Glutamatergic neuron (in vitro differentiated cells): ENCODE measurements at places on chromosomes 7 and 10. TPM values are rescaled to one million over a fixed set of nuclear protein-coding genes. Genes with fewer than 3 reads are reported as not detected.

ZNRF2 gene
- total RNA-seq: 16.7 TPM

GNB2 gene
- 275 TPM for total RNA-seq

- no peak for DNase-seq
Measured at GRCh38 chr10:129878835-129879234, 85.2 kb downstream of the EBF3 start.

DNA sequence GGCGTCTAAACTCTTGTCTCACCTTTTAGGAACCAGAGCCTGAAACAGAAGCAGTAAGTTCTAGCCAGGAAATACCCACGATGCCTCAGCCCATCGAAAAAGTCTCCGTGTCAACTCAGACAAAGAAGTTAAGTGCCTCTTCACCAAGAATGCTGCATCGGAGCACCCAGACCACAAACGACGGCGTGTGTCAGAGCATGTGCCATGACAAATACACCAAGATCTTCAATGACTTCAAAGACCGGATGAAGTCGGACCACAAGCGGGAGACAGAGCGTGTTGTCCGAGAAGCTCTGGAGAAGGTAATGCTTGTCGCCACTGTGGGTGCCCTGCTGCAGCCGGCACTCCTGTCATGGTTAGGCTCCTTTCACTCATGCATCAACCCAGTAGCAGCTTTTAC is 113.1 kb downstream of the ZMYND11 start:
- DNase-seq: no peak

GRCh38 chr10:60893231-60893630 is 50.8 kb downstream of the RHOBTB1 start:
- DNase-seq: no peak

PAX4 gene
- not detected for total RNA-seq

DNA sequence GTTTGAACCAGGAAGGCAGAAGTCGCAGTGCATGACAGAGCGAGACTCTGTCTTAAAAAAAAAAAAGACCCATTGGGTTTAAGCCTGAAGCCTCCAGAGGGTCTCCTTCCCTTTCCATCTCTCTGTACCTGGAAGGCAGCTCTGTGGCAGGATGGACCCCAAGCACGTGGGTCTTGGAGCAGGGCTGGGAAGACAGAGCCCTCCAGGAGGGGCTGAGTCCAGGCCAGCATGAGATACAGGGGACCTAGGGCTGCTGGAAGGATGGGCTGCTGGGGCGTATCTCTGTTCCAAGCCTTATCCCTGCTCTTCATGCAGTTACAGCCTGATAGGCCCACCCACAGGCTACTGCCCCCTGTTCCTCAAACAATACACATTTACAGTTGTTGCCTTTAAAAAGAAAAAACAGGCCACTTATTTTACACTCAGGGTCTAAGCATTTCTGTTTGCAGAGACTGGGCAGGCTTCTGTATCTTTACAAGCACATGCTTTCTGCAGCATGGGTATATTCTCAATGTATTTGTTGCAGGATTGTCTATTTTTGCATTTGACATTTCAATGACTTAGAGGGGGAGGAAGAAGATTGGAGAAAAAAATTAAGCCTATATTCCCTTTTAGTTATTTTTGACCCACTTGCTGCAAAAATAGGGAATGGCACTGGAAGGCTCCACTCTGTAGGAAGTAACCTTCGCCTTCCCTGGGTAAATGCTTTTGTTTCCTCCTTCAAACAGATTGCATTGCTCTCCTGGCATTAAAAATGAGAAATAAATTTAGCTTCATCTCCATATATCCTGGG is 60.1 kb downstream of the FAM171A1 start:
- DNase-seq: no peak

CALN1 gene
- total RNA-seq: 3.5 TPM

DNA sequence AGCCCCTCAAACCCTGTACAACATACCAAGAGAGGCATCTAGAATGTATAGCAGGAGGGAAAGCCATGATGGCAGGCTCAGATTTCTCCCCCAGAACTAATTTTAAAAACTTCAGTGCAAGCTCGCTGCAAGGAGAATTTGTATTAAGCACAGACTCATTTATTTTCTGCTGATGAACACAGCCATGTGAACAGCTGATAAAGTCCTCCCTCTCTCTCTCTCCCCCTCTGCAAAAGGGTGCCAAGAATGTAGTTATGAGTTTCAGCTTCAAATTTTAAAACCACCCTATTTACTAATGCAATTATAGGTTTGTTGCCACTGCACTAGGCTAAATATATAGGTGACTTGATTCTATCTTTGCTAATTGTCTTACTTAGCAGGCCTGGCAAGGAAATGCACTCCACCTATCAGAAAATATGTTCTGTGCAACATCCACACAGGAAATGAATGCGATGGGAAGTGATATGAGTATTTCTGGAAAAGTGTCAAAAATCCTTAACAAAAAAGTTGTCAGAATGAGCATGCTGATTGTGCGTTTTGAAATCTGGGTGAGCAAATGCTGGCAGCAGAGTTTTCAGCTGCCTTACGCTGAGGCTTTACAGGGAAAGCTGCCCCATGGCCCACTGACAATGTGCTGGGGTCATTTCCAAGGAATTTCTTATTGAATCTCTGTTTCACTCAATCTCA is 43.4 kb upstream of the GHITM start:
- DNase-seq: no peak

GRCh38 chr10:61958805-61959204 is 57.3 kb downstream of the ARID5B start:
- DNase-seq: no peak

CYP3A4 gene
- not detected for total RNA-seq

GRCh38 chr7:15885678-15886077 is 199.2 kb upstream of the MEOX2 start:
- DNase-seq: no peak

MMP21 gene
- total RNA-seq: not detected
